NCI-H1930 (cell line): ENCODE measurements at places on chromosomes 2 and 18.

DNA sequence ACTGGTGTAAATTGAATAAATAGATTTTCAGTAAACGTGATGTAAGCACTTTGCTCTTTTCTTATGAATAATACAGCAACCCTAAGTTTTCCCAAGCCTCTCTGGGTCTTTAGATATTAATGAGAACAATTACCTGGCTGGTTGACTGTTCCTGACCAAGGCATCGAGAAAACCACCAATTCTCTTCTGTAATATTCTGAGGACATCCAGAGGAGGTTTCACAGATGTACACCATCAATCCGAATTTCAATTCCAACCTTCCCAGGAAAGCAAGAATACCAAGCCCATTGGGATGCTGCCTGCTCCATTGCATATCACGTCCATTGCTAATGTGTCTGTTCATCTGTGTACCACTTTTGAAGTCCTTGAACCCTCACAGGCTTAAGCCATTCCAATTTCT is 571.8 kb downstream of the NUP35 start:
- DNase-seq: no peak

DNA sequence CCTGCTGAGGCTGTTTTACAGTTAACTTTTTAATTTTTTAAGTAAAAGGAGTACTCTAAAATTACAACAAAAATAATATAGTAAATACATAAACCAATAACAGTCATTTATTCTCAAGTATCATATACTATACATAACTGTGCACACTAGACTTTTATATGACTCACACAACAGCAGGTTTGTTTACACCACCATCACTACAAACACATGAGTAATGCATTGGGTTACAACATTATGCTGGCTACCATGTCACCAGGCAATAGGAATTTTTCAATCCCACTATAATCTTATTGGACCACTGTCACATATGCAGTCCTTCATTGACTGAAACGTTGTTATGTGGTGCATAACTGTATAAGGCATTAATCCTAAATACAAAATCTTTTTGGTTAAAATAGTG is 42.5 kb downstream of the RASGRP3 start:
- DNase-seq: no peak

DNA sequence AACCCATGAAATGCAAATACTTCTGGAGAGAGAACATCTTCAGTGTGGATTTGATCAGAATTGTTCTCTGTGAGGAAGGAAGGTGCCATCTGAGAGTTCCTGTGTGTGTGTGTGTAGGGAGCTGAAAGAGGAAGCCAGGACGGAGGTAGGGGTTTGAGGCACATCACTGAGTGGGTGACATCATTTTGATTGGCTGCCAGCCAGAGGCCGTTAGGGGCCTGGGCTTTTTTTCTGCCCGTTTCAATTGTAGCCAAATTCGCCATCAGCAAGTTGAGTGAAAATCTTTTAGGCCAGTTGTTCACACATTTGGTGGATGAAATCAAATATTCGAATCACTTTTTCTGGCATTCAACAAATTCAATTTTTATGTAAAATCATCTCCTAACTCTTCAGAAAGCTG is 48.9 kb downstream of the TSN start:
- no peak for DNase-seq

DNA sequence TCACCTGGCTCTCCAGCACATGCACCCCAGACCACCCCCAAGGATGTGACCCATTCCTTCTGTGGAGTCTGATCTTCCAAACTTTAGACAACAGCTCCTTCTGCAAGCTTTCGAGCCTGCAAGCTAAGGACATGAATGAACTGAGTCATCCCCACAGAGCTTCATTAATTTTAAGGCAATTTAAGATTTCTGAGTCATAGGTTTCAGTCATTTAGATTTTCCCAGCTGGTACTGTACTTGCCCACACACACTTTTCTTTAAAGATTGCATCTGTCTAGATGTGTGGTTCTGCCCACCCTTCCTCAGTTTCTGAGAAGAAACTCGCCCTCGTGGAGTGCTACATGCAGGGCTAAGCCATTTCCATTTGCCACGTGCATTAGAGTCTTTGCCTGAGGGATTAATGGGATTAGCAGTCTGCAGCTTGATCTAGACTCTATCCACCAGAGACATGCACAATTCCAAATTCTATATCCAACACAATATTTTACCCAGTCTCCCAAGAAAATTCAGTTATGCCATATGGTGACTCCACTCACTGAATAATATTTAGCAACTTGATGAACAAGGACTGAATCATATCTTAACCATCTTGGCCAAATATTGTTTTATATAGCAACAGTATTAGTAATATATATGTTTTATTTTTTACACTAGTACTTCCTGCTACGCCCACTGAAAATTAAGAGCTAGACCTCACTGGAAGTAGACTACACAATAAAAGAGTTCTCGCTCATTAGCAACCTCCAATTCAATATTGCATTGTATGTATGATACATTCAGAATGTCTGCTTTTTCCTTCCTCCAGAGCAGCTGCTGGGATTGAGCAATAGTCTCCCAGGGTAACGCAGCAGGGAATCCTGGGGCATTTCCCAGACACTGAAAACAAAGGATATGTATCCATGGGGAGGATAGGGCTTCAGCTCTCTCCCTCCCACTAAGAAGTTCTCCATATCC is 14.3 kb upstream of the TRIB2 start:
- DNase-seq: no peak

DNA sequence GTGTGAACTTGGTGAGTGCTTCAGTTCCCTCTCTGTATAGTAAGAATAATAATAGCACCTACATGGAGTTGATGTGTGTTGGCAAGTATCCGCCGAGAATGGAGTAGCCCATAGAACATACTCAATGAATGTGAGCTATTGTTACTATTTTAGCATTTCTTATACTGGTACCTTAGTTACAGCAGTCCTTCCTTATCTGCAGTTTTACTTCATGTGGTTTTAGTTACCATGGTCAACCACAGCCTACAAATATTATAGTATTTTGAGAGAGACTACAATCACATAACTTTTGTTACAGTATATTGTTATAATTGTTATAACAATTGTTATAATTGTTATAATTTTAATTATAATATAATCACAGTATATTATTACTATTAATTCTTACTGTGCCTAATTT is 152.5 kb upstream of the RASGRP3 start:
- no peak for DNase-seq

- no peak for DNase-seq
Measured at GRCh38 chr18:49723648-49724180, 89.6 kb downstream of the ACAA2 start.

GRCh38 chr2:157611726-157612125 is 16.9 kb downstream of the ACVR1C start:
- DNase-seq: no peak

DNA sequence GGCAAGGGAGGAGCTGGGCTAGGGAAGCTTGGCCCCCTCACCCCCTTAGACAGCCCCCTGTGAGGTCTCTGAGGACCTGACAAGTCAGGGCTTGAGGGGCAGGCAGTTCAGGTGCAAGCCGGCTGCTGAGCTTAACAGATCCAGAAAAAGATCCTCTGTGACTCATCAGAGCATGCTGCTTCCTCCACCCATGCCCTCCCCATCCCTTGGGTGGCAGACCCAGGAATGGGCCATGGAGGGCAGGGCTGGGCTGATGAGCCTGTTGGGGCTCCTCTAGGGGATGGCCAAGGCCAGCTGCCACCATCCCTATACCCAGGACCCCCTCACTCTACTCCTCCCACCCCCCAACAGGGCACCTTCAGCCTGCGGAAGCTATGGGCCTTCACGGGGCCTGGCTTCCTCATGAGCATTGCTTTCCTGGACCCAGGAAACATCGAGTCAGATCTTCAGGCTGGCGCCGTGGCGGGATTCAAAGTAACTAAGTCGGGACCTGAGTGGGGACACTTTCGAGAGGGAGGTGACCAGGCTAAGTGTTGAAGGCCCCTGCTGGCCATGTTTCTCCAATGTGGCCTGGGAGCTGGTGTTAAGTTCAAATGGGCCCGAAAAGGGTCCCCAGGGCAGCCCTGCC is 1.9 kb downstream of the SLC11A1 start:
- DNase-seq: no peak

DNA sequence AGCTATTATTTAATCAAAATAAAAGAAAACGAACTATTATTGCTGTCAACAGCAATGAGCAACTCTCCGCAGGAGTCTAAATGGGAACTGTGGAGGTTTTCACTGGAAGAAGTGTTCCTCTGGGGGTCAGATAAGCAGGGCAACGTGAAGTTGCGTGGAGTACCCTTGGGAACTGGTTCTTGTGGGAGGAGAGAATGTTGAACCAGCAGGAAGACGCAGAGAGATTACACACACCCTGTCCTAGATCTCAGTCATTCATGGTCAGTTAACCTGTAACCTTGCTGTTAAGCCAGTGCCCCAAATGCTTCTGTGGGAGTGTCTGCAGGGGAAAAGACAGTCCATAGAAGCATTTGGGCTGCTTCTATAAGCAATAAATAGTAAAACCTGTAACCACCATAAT is 20.4 kb upstream of the CABLES1 start:
- DNase-seq: no peak

- DNase-seq: no peak
Measured at GRCh38 chr2:100754951-100755350, 65.0 kb upstream of the NPAS2 start.

DNA sequence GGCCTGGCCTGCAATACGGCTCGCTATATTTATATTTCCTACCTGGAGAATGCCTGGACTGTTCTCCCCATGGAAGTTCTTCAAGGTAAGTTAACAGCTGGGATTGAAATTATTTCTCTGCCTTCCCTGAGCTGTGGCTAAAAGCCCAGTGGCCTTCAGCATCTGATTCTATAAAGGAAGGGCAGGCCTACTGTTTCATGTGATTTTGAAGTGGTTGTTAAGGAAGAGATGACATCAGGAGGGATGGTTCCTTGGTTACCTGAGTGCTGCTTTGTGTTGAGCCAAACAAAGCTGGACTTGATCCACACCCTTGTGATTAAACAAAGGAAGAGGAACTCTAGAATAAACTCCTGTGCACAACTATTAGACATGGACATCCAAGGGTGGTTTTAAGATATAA is 61.6 kb downstream of the MFSD6 start:
- DNase-seq: peak; percentile 39

- DNase-seq: no peak
Measured at GRCh38 chr2:227881866-227882517, 10.6 kb downstream of the DAW1 start.

- DNase-seq: no peak
Measured at GRCh38 chr2:238004077-238004830, 37.4 kb downstream of the UBE2F start.

DNA sequence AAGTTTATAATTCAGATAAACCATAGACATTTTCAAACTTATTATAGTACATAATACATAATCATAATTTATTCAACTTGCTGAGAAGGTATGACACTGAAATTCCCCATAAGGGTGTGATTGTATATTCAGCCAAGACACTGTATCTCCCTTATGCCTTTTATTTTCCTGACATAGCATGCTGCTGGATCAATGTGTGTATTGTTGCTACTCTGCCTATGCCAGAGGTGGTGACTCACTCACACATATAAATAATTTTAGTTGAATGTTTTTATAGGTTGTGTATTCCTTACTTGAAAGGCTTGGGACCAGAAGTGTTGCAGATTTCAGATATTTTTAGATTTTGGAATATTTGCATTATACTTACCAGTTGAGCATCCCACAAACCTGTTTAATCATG is 86.8 kb downstream of the VRK2 start:
- DNase-seq: no peak
